ENCODE measurements at places on chromosomes 16 and 17. TPM values are rescaled to one million over a fixed set of nuclear protein-coding genes. Genes with fewer than 3 reads are reported as not detected.

Gene KRTAP3-2
- not detected for total RNA-seq

Gene PTGES3L
- total RNA-seq = 0.39 TPM

Gene TMEM100
- total RNA-seq = not detected

Gene TMEM238L
- not detected for total RNA-seq

Gene IGFALS
- total RNA-seq = 0.23 TPM

- DNase-seq = no peak
- H3K27me3 ChIP-seq = no peaks in the 10 kb centered on the region
- peaks cover 45% of the 10 kb centered on the region for H3K4me1 ChIP-seq
- H3K4me3 ChIP-seq = no peak overlapping the region
Observed at GRCh38 chr17:47712330-47713023, 18.5 kb downstream of the TBKBP1 start.

- no peak for DNase-seq
- H3K27me3 ChIP-seq = peaks cover 5% of the 10 kb centered on the region
- H3K4me1 ChIP-seq = peaks cover 14% of the 10 kb centered on the region
- peaks cover 3% of the 10 kb centered on the region for H3K36me3 ChIP-seq
- no peak overlapping the region for H3K4me3 ChIP-seq
- peak overlapping the region; percentile 18 for H3K27ac ChIP-seq
Observed at GRCh38 chr17:4492721-4493561, 5.7 kb upstream of the SPNS2 start.

- no peaks in the 10 kb centered on the region for H3K36me3 ChIP-seq
- H3K27me3 ChIP-seq = no peaks in the 10 kb centered on the region
- H3K27ac ChIP-seq = no peak overlapping the region
- H3K4me3 ChIP-seq = no peak overlapping the region
Observed at GRCh38 chr16:3115003-3115402, 2.6 kb downstream of the ZNF205 start.

GRCh38 chr16:67969254-67970039 lies 1.0 kb upstream of the SLC12A4 start:
- H3K27me3 ChIP-seq = no peaks in the 10 kb centered on the region
- peak overlapping the region; percentile 99 for H3K27ac ChIP-seq
- H3K4me3 ChIP-seq = peak overlapping the region; percentile 96
- no peak for DNase-seq
- no peaks in the 10 kb centered on the region for H3K36me3 ChIP-seq
- H3K4me1 ChIP-seq = peaks cover 22% of the 10 kb centered on the region

GRCh38 chr17:83124871-83125514 lies 45.6 kb downstream of the METRNL start:
- peaks cover 22% of the 10 kb centered on the region for H3K4me1 ChIP-seq
- H3K27me3 ChIP-seq = peaks cover 27% of the 10 kb centered on the region
- no peak overlapping the region for H3K4me3 ChIP-seq
- peak; percentile 48 for DNase-seq
- H3K27ac ChIP-seq = peak overlapping the region; percentile 69

DNA sequence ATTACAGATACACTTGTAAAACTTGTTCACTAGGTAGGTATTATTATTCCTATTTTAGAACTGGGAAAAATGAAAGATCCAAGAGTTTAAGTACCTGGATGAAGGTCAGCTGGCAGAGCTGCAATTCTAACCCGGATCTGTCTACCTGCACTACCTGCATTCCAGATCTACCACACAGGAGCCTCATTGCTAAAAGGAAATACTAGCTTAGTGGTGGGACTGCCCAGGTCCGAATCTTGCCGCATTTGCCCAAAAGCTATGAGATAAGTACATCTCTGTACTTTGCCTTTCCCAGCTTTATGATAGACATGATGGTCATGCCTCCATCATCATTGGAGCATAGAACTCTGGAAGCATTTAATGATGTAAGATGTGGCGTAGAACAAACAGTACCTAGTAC lies 36.8 kb upstream of the TEKT3 start:
- no peak overlapping the region for H3K4me3 ChIP-seq
- no peak for DNase-seq
- H3K4me1 ChIP-seq = no peaks in the 10 kb centered on the region
- H3K27me3 ChIP-seq = peaks cover 5% of the 10 kb centered on the region
- no peaks in the 10 kb centered on the region for H3K36me3 ChIP-seq

DNA sequence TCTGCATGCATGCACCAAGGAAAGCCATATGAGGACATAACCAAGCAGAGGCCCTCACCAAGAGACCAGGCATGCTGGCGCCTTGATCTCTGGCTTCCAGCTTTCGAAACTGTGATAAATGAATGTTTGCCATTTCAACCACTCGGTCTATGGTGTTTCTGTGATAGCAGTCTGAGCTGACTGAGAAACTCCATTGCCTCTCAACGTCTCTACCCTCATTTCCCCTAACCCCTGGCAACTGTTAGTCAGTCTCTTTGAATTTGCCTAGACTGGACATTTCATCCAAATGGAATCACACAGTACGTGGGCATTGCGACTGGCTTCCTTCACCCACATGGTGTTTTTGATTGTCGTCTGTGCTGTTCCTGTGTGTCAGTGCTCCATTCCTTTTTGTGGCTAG lies 88.0 kb upstream of the MPHOSPH6 start:
- H3K36me3 ChIP-seq = no peaks in the 10 kb centered on the region
- DNase-seq = no peak
- no peaks in the 10 kb centered on the region for H3K27me3 ChIP-seq
- H3K4me1 ChIP-seq = no peaks in the 10 kb centered on the region

DNA sequence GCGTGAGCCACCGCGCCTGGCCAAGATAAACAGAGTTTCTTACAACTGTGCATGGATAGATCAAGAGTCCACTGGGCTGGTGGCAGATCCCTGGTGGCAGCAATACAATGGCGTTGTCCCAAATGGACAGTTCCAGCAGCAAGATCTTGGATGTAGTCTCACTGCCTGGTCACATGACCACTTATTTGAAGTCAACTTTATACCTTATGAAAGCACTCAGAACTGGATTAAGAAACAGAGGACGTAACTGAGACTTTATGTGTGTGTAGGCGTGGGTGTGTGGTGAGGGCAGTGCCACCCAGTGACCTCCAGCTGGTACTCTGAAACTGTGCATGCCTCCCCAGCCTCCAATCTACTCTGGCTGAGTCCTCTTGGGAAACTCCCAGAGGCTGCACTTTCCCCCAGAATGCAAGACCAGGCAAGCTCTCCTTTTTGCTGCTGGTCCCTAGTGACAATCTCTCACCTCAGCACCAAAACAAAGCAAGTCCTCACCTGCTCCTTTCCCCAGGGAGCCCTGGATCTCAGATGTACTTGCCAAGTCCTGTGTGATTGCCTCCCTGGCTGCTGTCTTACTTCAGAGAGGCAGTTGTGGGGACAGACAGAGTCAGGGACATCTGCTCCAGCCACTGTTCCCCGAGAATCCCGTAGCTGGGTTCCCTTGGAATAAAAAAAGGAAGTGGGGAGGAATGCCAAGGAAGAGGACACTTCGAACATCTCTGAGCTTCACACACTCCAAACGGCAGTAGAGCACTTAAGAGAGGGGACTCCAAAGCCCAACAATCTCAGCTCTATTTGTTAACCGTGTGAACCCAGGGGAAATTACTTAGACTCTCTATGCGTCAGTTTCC lies 11.7 kb upstream of the ST6GALNAC2 start:
- no peak for DNase-seq
- peaks cover 25% of the 10 kb centered on the region for H3K27me3 ChIP-seq
- no peak overlapping the region for H3K4me3 ChIP-seq
- peaks cover 8% of the 10 kb centered on the region for H3K4me1 ChIP-seq
- H3K27ac ChIP-seq = no peak overlapping the region
- no peaks in the 10 kb centered on the region for H3K36me3 ChIP-seq

GRCh38 chr17:44915862-44916780 lies 821 bp upstream of the GFAP start:
- H3K27me3 ChIP-seq = peaks cover 49% of the 10 kb centered on the region
- H3K4me3 ChIP-seq = no peak overlapping the region
- H3K4me1 ChIP-seq = peaks cover 11% of the 10 kb centered on the region
- H3K36me3 ChIP-seq = no peaks in the 10 kb centered on the region
- no peak overlapping the region for H3K27ac ChIP-seq

Data from activated naive CD8-positive, alpha-beta T cell treated with anti-CD3 and anti-CD28 coated beads, Interleukin-2, amount 10 ng/mL, durations not matched to agents 7 days and 5 days (primary cell).